ENCODE measurements at places on chromosomes 6 and 20.

DNA sequence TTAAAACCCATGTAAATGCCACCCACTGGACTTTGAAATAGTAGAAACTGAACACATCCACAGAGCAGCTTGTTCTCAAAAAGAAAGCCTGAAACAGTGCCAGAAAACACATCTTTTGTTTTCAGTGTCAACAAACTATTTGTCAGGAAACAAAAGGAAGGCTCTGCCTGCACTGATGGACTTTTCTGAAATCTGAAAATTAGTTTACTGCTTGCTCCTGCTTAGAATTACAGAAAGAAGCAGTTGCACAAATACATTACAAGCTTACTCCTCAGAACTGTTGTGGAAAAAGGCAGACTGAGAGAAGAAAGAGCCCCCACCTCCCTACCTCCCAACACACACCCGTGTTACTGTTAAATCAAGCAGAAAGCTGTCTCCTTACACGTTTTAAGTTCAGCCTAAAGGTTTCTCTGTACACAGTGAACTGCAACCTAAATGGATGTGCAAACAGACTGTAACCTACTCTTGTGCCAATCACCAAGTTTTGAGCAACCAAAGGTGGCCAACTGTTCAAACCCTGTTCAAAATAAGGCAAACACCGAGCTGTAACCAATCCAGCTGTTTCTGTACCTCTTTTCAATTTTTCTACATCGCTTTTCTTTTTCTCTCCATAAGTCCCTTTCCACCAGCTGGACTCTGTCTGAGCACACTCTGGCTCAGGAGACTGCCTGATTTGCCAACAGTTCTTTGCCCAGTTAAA is 43.7 kb downstream of the FRK start:
- peak; percentile 14 for DNase-seq

- DNase-seq, result peak; percentile 70
These were observed 52.2 kb downstream of the MARCKS start for GRCh38 chr6:113909224-113909856.

DNA sequence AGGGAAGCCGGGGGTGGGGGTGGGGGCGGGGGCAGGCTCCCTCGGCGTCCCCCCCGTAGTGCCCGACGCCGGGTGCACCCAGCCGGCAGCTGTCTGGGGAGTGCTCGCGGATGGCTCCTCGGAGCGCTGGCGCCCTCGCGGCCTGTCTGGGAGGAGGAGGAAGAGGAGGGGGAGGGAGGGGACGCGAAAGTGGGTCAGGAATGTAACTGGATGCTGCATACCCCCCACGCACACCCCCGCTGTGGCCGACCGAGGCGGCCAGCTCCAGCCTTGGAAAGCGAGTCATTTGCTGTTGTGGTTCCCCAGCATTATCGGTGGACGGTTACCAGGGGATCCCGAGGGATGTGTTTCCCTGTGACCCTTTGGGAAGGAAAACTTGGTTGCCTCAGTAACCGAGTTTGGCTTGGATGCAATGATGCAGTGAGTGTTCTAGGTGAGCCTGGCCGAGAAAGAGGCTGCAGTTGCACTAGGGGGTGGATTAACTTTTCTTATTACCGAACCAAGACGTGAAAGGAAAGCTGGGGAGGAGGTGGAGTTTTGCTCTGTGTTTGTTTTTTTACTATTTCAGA is 55.2 kb upstream of the RREB1 start:
- DNase-seq, result peak; percentile 82

DNA sequence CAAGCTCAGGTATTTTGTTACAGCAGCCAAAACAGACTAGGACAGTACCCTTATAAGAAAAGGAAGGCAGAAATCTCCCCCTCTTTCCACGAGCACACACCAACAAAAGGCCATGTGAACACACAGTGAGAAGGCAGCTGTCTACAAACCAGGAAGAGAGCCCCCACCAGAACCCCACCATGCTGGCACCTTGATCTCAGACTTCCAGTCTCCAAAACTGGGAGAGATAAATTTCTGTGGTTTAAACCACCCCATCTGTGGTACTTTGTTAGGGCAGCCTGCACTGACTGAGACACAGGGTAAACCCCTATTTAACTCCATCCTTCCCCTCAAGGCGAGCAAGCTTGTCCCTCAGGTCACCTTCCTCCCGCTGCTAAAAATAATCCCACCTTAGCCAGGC is 475.8 kb upstream of the JARID2 start:
- no peak for DNase-seq

DNA sequence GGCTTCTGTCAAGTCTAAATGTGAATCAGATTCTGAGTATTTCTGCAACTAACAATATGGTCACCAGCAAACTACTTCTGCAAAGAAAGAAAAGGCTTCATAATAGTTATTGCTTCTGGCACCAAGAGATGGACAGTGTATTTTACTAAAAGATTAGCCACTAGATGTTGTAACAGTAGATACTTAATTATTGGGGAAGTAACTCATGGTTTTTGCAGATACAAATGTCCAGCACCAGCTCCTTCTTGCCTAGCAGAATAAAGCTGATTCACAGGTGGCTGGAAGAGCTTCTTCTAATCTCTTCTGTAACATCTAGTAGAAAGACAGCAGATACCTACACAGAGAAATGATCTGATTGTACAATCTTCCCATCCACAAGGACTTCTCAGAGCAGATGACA is 21.2 kb downstream of the ATXN1 start:
- DNase-seq, result no peak

DNA sequence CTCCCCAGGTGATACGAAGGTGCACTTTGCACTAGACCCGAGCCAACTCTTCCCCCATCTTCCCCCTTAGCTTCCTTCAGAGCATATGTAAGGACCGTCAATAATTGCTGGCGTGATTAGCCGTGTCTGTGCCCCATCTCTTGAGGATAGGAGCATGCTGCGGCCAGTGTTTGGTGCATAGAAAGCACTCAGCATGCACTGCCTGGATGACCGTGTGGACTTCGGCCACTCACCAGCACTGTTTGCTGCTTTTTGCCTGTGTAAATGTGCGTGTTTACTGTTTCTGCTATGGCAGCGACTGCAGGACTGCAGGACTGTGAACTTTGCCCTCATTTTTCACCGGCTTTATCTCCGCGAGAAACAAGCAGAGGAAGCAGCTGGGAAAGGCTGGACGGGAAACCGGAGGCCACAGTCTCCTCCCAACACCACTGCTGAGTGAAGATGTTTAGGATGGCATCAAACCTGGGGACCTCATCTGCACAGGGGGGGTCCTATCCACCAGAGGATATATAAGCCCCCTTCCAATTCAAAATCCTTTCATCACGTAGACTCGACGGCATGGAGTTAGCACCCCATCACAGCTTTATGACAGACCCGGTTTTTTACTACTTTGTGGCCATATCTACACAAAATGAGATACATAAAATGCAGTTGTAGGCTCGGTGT is 150.6 kb upstream of the AFDN start:
- no peak for DNase-seq

- DNase-seq, result no peak
These were observed 329.7 kb downstream of the MAFB start for GRCh38 chr20:40359131-40359912.

DNA sequence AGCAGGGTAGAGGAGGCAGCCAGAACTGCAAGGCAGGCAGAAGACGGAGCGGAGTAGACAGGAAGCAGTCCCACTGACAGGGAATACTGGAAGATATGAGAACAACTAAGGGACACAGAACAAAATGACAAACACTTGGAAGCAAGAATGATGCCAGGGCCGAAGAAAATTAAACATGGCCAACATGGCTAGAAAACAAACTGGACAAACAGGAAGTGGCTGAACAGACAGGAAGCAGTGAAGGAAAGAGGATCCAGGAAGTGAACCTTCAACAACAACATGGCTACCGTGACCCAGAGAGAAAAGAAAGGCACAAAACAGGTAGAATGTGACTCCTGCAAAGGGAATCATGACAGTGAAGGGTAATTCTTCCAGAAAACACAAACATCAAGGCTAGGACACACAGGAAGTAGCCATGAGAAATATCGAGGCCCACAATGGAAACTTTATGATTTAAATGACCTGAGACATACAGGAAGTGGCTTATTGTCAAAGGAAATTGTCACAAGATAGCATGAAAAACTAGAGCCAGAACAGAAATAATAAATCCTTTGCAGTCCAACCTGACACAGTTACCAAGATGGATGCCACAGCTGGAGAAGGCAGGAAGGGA is 9.1 kb downstream of the COL11A2 start:
- no peak for DNase-seq

DNA sequence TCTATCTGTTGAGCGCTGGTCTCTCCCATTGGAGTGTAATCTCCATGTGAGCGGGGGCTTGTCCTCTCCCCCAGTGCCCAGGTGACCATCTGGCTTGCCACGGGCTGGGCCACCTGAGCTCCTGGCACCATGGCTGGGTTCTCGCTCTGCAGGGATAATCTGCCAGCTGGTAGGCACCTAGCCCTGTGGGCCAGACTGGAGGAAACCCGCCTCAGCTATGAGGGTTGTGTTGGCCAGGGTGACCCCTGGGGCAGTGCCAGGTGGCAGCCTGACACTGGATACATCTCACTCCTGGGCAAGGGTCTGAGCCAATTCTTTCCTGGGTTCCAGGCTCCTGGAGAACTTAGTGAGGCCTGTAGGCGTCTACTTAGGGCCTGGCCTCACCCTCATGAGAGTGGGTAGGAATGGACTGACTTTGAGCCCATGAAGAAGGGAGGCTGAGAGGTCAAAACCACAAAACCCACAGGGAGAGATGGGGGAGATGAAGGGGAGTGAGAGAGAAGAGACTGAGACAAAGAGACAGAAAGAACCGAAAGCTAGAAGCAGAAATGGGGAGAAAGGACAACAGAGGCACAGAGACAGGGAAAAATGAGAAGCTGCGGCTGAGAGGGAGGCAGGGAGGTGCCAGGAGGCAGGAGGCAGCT is 5.8 kb upstream of the SLC52A3 start:
- DNase-seq, result no peak

DNA sequence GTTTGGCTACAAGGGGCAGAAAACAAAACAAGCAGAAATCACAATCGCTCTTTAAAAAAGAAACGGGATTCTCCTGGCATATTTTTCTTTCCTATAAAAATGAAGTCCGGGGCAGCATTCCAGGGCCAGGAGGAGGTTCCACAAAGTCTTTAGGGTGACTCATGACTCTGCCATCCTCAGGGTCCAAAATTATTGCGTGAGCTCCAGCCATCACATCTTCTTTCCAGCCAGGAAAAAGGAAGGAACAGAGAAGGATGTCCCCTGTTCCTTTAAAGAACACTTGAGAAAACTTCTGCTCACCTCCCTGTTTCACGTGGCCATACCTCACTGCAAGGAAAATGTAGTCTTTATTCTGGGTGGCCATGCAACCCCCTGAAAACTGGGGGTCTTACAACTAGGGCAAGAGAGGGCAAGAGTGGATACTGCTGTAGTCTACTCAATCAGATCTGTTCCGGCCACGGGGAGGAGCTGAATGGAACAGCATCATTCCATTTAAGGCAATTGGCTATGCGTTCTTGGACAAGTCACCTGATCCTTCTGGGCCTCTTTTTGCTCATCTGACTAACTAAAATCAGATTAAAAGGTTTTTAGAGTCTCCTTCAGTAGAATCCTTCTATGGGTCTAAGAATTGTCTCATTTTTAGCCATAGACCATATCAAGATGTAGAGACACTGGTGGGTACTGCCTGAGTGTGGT is 49.4 kb downstream of the CTCFL start:
- DNase-seq, result no peak

DNA sequence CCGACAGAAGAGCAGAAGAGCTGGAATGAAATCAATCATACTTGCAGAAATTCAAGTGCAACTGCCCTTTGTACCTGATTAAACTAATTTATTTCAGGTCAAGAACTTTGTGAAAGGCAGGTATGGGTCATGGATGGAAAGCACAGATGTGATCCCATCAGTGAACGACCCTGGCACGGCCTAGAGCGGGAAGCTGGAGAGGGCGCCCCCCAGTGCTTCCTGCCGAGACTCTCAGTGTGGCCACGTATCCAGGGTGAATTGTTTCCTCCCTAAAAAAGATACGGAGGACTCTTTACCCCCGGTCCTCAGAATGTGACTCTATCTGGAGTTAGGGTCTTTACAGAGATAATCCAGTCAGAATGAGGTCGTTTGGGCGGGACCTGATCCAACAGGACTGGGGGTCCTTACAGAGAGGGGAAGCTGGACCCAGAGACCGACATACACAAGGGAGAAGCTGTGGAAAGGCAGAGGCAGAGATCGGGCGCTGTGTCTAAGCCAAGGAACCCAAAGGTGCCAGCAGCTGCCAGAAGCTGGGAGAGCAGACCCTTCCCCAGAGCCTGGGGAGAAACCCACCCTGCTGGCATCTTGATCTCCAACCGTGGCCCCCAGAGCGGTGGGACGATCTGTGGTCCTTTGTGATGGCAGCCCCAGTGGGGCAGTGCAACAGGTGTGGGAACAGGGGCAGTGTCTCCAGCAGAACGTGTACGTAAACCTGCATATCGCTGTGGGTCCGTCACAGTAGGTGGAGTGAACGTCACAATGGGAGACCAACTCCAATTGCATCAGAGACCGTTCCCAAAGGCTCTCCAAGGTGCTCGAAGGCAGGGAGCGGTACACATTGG is 91.9 kb downstream of the TAF4 start:
- no peak for DNase-seq

DNA sequence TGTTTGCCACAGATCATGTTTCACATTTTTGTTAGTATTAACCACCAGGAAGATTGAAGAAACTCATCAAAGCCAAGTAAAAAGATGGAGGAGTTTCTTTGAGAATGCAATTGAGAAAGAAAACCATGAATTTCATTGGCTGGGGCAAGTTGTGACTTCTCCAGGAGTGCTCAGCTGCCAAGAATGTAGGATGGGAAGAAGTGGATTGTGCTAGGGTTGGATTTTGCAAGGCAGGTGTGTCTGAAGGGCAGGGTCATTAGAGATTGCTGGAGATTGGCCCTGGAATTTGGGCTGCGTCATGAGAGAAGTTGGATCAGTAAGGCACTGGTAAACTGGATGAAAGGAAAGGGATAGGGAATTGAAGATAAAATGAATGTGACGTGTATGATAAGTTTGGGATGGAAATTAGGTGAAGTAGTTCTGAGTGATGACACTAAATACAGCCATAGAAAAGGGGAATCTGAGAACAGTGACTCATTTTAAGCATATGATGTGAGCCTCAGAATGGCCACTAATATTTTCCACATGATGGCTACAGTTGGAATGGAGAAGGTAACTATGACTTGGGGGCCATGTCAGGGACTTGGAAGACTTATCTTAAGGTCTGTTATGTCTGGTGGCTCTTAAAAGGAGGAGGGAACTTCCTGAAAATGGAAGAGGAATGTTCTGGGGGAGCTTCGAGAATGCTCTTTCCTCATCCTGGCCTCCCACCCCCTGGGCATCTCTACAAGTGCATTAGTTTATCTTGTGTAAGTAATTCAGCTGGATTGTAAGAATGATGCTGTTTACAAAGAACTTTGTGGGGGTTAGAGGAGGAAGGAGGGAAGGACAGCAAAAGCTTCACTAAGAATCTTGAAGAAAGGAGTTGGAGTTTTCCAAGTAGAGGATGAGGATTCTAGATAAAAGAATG is 27.8 kb upstream of the ERVFRD-1 start:
- no peak for DNase-seq

DNA sequence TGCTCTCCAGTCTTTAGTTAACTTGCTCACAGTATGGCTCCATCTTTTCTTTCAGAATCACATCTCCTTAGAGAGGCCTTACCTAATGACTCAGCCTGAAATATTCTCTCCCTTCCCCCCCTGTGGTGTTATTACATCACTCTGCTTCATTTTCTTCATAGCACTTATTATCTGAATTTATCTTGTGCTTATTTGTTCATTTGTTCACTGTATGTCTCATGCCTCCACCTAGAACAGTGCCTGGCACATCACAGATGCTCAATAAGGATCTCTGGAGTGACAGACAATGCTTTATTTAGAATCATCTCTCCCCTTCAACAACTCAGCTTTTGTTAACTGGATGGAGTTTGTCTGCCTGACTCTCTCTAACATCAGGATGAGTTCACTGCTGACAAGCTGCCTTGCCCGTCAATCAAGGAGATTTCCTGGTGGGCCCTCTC is 96.6 kb upstream of the MAN1A1 start:
- no peak for DNase-seq

- no peak for DNase-seq
These were observed 510.8 kb upstream of the POU3F2 start for GRCh38 chr6:98323605-98324004.

Data from renal pelvis (tissue), 12 donors.